ENCODE measurements at places on chromosomes 3 and 15. TPM values are rescaled to one million over a fixed set of nuclear protein-coding genes. Genes with fewer than 3 reads are reported as not detected.

DNA sequence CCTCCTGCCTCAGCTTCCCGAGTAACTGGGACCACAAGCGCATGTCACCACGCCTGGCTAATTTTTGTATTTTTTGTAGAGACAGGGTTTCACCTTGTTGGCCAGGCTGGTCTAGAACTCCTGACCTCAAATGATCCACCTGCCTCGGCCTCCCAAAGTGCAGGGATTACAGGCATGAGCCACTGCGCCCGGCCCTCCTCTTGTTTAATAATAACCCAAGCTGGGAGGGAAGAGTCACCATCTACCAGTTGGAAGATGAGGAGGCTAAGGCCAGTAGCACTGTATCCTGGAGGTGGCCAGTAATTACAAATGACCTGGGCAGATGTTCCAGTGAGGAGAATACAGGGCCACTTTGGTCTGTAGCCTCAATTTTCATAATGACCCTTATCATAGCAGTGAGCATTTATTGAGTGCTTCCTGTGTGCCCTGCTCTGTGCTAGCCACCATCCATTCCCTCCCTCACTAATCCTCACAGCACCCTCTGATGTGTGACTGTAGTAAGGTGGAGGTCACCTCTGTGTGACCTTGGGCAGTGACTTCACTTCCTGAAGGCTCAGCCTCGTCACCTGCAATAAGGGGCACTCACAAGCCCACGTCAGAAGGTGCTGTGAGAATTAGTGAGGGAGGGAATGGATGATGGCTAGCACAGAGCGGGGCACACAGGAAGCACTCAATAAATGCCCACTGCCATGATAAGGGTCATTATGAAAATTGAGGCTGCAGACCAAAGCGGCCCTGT, 64.2 kb downstream of the ABTB1 start:
- no peak overlapping the region for H3K27ac ChIP-seq
- no peaks in the 10 kb centered on the region for H3K27me3 ChIP-seq
- no peaks in the 10 kb centered on the region for H3K36me3 ChIP-seq
- DNase-seq: no peak
- no peak overlapping the region for H3K4me3 ChIP-seq

The INSYN1 gene
- total RNA-seq: 15.8 TPM

DNA sequence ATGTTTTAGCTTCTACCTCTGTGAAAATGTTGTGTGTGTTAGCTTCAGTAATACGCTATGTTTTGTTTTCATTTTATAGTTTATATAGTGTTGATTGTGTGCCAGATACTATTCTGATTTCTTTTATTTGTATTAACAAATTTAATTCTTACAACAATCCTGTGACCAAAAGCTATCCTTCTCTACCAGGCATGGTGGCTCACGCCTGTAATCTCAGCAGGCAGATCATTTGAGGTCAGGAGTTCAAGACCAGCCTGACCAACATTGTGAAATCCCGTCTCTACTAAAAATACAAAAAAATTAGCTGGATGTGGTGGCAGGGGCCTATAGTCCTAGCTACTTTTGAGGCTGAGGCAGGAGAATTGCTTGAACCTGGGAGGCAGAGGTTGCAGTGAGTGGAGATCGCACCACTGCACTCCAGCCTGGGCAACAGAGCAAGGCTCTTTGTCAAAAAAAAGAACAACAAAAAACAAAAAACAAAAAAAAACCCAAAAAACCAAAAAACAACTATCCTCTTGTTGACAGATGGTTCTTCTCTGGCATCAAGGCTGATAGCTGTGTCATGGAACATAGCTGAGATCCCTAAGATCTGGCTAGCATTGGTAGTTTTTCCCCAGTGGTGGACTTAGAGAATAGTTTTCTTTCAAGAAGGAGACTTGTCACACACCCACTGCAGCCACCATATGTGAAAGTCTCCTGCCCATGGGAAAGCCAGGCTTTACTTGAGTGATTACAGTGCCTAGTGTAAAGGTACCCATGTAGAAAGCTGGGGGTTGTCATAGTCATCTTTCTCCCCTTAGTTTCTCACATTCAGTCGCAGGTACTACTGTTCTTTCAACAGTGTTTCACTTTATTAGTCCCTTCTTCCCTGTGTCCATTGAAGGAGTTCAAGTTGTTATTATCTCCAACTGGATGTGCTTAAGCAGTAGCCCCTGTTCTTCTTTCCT, 116.5 kb downstream of the UBE2E2 start:
- no peaks in the 10 kb centered on the region for H3K36me3 ChIP-seq
- no peak overlapping the region for H3K27ac ChIP-seq
- peaks cover 2% of the 10 kb centered on the region for H3K4me1 ChIP-seq
- H3K27me3 ChIP-seq: no peaks in the 10 kb centered on the region

DNA sequence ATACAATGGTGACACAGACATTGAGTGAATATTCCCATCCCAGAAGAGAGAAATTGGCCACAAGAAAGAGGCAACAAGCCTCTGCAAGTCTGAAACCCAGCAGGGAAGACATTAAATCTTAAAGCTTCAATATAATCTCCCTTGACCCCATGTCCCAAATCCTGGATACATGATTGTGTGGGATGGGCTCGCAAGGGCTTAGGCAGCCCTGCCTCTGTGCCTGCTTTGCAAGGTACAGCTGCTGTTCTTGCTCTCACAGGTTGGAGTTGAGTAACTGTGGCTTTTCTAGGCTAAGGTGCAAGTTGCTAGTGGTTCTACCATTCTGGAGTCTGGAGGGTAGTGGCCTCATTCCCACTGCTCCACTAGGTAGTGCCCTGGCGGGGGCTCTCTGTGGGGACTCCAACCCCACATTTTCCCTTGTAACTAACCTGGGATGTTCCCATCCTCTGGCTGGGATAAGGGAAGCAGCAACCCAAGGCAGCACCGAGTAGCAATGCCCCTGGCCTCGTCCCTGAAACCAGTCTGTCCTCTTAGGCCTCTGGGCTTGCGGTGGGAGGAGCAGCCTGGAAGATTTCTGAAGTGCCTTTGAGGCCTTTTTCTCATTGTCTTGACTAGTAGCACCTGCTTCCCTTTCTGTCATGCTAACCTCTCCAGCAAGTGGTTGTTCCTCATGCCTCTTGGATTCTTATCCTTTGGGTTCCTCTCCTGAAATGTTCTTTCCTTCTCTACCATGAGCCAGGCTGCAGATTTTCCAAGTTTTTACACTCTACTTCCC, 90.0 kb downstream of the FAM174B start:
- no peaks in the 10 kb centered on the region for H3K36me3 ChIP-seq
- H3K27me3 ChIP-seq: no peaks in the 10 kb centered on the region
- no peak overlapping the region for H3K4me3 ChIP-seq
- H3K4me1 ChIP-seq: peaks cover 17% of the 10 kb centered on the region

DNA sequence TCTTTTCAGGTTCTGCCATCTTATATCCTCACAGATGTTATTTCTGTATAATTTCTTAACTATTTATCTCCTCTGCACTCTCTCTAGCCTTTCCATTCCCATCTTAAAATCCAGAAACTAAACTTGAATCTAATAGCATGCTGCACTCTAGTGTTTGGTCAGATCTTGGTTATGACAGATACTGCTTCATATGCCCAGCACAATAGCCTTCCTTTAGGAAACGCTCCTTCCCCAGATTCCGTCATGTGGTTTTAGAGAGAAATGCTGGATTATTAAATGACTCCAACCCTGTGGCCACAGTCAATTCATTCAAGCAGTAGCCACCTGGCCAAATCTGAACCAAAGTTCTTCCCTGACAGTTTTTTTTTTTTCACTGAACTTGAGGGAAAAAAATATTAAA, 19.4 kb downstream of the RASGRP1 start:
- no peak for DNase-seq
- H3K4me3 ChIP-seq: no peak overlapping the region
- no peak overlapping the region for H3K27ac ChIP-seq
- H3K27me3 ChIP-seq: no peaks in the 10 kb centered on the region
- no peaks in the 10 kb centered on the region for H3K36me3 ChIP-seq
- H3K4me1 ChIP-seq: no peaks in the 10 kb centered on the region

DNA sequence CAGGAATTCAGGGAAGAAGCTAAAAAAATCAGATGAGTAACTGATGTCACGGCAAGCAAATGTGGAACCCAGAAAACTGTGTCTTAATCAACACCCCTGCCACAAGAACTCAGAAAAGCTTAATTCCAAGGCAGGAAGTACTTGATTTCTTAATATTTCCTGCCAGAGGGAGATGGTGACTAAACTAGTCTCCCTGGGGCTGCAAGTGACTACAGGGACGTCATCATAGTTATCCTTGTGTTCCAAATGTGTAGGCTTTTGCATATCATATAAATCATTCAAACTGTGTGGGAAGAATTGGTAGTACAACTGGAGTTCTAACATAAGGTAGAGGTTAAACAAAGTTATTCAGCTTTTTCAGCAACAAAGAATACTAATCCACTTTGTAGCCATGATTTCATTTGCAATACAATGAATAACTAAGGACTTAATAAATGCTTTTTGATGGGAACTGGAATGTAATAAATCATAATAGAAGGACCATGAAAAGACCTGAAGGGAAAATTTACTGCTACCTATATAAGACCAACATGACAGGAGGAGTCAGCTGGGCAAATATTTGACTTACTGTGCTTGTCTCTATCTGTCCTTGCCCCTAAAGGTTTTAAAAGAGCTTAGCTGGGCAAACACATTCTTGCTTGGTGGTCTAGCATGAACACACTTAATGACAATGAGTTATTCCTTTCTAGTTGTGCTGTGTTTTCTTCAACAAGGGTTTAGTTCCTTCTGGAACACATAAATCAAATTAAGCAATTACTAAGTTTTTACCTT, 76.0 kb upstream of the NECTIN3 start:
- no peak overlapping the region for H3K4me3 ChIP-seq
- H3K27ac ChIP-seq: no peak overlapping the region
- H3K27me3 ChIP-seq: no peaks in the 10 kb centered on the region
- H3K36me3 ChIP-seq: no peaks in the 10 kb centered on the region
- peak; percentile 63 for DNase-seq
- H3K4me1 ChIP-seq: no peaks in the 10 kb centered on the region

The TLR9 gene
- total RNA-seq: not detected

GRCh38 chr15:33941279-33942063, 26.8 kb upstream of the CHRM5 start:
- no peaks in the 10 kb centered on the region for H3K36me3 ChIP-seq
- no peaks in the 10 kb centered on the region for H3K4me1 ChIP-seq
- no peak overlapping the region for H3K27ac ChIP-seq
- H3K4me3 ChIP-seq: no peak overlapping the region

DNA sequence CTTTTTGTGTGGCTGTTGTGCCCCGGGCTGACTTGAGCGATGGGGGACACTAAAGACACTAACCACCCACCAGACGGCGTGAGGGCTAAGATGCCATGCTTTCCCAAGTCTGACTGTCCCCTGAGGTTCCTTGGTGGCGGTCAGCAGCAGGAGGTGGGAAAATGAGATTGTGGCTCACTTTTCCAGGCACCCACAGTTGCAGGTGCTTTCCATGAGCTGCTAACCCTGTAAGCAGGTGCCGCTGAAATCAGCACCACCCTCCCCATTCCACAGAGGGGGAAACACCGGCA, 17.7 kb downstream of the PRR23E start:
- H3K4me3 ChIP-seq: no peak overlapping the region
- no peak overlapping the region for H3K27ac ChIP-seq
- no peaks in the 10 kb centered on the region for H3K36me3 ChIP-seq
- no peak for DNase-seq
- no peaks in the 10 kb centered on the region for H3K4me1 ChIP-seq

The GOLGA8S gene
- not detected for total RNA-seq

The FEZF2 gene
- not detected for total RNA-seq

GRCh38 chr3:31710123-31710803, 177.5 kb downstream of the STT3B start:
- H3K36me3 ChIP-seq: no peaks in the 10 kb centered on the region
- H3K4me3 ChIP-seq: no peak overlapping the region
- no peaks in the 10 kb centered on the region for H3K27me3 ChIP-seq
- H3K27ac ChIP-seq: no peak overlapping the region

DNA sequence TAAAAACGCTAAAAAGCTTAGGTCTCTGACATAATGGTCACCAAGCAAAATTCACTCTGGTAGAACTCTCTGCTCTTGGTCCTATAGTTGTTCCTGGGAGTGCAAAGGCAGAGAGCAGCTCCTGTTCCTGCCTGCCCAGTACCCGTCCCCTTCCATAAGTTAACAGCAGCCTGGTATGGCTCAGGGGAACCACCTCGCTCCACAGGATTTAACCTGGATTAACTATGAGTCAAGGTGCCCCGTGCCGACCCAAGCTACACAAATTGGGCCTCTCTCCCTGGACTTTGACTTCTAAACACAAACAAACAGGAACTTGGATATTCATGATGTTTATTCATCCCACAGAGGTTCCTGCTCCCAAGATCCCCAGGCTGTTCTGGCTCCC, 32.1 kb downstream of the SCAP start:
- H3K36me3 ChIP-seq: peaks cover 11% of the 10 kb centered on the region
- H3K27ac ChIP-seq: peak overlapping the region; percentile 93
- H3K4me1 ChIP-seq: peaks cover 23% of the 10 kb centered on the region
- DNase-seq: no peak

DNA sequence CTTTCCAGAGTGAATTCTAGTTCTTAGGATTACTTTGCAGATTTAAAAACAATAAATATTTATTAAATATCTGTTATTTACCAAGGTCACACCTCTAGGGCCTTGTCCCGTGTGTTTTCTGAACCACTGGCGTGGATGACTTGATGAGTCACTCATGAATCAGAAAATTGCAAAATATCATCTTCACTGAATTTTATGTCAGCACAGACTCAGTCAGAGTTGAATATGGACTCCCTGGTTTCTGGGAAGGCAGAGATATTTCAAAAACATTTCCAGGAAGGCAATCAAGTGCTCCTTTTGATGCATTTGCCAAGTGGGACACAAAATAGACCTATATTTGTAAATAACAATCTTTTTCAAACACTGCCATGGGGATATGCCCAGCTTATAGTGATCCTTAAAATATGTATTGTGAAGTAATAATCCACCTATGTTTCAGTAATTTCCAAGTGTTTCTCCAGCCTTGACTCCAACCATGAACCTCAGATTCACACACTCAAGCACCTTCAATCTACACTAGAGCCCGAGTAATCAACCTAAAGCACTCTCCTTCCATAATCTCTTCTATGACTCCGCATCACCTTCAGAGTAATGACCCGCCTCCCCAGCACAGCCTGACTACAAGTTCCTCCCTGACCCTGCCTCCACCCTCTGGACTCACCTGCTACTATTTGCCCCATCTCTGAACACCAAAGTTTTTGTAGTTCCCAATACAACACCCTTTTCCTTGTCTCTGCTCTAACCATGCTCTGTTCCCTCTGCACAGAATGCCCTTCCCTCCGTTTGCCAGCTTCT, 24.3 kb downstream of the DPH3 start:
- DNase-seq: no peak
- peaks cover 13% of the 10 kb centered on the region for H3K4me1 ChIP-seq
- H3K27ac ChIP-seq: no peak overlapping the region
- no peaks in the 10 kb centered on the region for H3K27me3 ChIP-seq

The ASB14 gene
- total RNA-seq: not detected

The UNC13C gene
- total RNA-seq: not detected

The LOXL1 gene
- 54.5 TPM for total RNA-seq

- H3K27ac ChIP-seq: no peak overlapping the region
- no peaks in the 10 kb centered on the region for H3K27me3 ChIP-seq
- no peak for DNase-seq
- H3K4me1 ChIP-seq: no peaks in the 10 kb centered on the region
- H3K36me3 ChIP-seq: no peaks in the 10 kb centered on the region
- no peak overlapping the region for H3K4me3 ChIP-seq
Observed at GRCh38 chr3:94176988-94177745, 114.3 kb downstream of the NSUN3 start.

- H3K27me3 ChIP-seq: no peaks in the 10 kb centered on the region
- H3K4me3 ChIP-seq: no peak overlapping the region
- no peaks in the 10 kb centered on the region for H3K4me1 ChIP-seq
- no peak overlapping the region for H3K27ac ChIP-seq
- H3K36me3 ChIP-seq: no peaks in the 10 kb centered on the region
Observed at GRCh38 chr3:50010959-50011358, 71.0 kb downstream of the RBM6 start.

The CHCHD4 gene
- total RNA-seq: 21.6 TPM
